ENCODE measurements at places on chromosomes 3 and 15.

DNA sequence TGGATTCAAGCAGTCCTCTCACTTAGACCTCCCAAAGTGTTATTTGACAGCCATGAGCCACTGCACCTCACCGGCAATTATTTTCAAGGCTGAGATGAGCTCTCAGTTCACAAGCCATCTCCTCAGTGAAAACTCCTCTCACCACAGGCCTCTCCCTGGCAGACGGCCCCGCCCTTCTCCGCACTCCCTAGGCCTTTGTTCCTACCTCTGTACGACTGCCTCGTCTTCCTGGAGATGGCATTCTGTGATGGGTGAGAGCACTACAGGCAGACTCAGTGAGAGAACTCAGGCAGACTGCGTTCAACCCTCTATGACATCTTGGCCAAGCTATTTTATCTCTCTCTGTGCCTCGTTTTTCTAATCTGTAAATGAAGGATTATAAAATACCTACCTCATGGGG lies 67.0 kb upstream of the TPM1 start:
- DNase-seq: no peak

- DNase-seq: no peak
These were observed 47.5 kb downstream of the RAB11A start for GRCh38 chr15:65916664-65917406.

GRCh38 chr15:57298204-57298603 lies 78.1 kb upstream of the CGNL1 start:
- no peak for DNase-seq

DNA sequence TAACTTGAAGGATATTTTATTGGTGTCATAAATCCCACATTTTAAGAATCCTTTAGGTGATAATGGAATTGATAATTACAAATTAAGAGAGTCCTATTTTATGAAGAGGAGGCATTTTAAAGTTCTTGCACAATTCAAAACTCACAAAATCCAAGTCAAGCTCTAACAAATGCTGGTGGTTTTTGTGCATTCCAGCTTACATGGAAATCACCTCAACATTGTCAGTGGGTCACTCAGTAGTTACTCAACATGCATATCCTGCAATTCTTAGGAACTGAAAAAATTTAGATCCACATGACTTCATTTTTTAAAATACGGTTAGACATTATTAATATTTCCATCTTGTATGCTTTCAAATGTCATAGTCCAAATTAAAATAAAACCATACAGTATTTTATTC lies 487.2 kb downstream of the CNTN3 start:
- no peak for DNase-seq

DNA sequence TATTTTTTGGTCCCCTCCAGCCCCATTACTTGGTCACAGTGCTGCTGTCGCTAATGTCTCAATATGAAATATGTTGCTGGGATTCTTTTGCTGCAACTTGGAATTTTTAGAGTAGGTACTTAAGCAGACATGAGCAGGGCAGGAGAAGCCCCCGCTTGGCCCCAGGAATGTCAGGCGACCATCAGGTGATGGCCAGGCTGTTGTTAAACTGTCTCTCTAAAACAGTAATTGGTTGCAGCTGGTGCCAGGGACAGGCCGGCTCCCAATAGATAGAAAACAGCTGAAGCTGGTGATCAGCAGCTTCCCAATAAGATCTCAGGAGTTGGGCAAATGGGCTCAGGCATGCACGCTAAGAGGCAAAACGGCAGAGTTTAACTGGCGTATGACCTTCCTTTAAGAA lies 329.9 kb upstream of the TBL1XR1 start:
- DNase-seq: no peak

GRCh38 chr3:171850320-171850959 lies 7.3 kb downstream of the TMEM212 start:
- no peak for DNase-seq

GRCh38 chr3:61813636-61814035 lies 252.3 kb downstream of the PTPRG start:
- no peak for DNase-seq

GRCh38 chr3:8001712-8002111 lies 499.9 kb upstream of the LMCD1 start:
- DNase-seq: no peak

- DNase-seq: no peak
These were observed 23.4 kb downstream of the SACM1L start for GRCh38 chr3:45712434-45713110.

DNA sequence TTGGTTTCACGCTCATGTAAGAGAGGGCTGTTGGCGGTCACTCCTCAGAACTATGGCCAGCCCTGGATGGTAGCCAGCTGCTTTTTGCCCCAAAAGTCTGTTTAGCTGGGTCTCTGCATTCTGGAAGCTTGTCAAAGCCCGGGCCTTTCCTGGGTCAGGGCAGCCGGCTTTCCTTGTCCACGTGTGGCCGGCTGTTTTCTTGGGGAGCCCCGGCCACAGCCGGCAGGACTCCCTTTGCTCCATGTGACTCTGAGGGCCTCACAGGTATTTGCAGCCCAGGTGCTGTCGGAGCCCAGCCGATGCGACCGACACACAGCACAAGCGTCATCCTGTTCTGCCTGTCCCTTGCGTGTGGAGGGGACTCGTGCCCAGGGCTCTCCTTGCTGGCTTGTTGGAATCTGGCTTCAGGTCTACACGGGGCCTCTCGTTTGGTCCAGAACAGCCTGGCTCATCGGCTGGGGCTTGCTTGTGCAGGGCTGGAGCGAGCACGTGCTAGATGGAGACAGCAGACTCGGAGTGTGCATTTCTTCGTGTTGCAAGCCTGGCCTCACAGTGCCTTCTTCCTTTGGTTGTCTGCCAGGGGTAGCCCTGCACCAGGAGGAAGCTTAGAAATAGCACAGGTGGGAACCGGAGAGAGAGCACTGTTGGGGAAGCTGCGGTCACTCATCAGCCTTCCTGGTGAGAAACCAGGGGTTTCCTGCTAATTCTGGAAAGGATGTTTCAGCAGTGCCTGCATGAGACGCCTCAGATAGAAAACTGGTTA lies 51.5 kb downstream of the PGPEP1L start:
- no peak for DNase-seq

GRCh38 chr3:83807511-83807910 lies 1151.3 kb upstream of the CADM2 start:
- DNase-seq: no peak

DNA sequence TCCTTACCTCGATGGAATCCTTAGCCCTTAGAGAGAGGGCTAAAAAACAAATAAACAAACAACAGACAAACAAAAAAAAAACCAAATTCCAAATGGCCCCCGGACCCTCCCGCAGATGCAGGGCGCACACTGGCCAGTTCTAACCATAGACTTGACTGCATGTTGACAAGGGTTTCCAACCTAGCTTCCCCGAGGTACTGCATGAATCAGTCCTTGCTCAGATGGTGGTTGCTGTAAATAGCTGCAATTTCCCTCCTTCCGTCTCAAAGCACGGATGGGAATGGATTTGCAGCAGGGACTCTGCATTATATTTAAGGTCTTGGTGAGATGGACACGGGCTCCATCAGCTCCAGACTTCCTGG lies 162.8 kb downstream of the CD47 start:
- no peak for DNase-seq

- DNase-seq: no peak
These were observed 746 bp upstream of the CD80 start for GRCh38 chr3:119560160-119560559.

DNA sequence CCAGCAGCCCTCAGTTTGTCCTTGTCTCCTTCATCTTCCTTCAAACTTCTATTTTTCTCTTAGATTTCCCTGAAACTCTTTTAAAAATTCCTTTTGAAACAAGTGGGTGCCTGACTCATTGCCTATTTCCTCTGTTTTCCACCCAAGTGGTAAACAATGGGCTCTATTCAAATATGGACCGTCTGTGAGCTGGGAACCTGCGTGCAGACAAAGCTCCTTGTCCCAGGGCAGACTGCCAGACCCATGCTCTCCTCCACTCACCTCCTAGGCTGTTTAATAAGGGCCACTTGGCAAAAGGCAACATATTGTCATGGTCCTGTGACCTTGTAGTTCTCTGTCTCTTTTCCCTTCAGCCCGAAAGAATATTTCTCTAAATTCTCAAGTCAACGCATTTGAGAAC lies 332.7 kb upstream of the THBS1 start:
- DNase-seq: no peak

DNA sequence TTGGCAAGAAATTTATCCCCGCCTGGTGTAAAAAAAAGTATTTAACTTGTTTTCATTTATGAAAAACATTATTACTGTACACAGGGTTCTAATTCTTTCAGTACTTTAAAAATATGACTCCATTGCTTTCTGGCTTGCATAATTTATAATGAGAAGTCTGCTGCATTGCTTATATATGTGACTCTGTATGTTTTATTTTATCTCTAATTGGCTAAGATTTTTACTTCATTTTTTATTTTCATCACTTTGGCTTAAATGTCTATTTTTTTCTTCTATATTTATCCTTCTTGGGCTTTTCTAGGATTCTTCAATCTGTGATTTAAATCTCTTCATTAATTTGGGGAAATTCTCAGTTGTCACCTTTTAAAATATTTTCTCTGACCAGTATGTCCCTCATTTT lies 636.6 kb upstream of the NR2F2 start:
- no peak for DNase-seq

GRCh38 chr15:101545548-101546505 lies 56.3 kb upstream of the PCSK6 start:
- DNase-seq: no peak

DNA sequence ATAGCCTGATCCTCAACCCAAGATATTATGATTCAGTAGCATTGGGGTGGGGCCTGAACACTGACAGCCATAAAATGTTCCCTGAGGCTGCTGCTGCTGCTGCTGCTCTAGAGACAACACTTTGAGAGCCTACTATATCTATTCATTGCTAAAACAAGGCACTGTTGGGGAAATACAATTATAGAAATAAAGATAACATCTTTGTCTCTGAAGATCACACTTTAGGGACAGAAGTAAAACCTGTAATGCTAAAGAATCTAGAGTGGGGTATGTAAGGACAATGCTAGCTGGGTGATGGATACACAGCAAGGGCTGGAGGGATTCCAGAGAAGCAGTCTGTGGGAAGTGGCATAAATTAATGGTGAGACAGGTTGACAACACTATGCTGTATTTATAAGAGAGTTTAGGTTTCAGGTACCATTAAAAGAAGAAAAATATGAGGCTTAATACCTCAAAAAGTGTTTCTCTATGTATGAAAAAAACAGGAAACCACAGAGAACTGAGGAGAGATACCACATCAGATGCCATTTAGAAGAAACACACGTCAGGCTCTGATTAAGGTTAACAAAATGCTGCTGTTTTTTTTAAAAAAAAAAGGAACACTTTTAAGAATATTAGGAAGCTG lies 115.9 kb downstream of the CBLB start:
- no peak for DNase-seq

DNA sequence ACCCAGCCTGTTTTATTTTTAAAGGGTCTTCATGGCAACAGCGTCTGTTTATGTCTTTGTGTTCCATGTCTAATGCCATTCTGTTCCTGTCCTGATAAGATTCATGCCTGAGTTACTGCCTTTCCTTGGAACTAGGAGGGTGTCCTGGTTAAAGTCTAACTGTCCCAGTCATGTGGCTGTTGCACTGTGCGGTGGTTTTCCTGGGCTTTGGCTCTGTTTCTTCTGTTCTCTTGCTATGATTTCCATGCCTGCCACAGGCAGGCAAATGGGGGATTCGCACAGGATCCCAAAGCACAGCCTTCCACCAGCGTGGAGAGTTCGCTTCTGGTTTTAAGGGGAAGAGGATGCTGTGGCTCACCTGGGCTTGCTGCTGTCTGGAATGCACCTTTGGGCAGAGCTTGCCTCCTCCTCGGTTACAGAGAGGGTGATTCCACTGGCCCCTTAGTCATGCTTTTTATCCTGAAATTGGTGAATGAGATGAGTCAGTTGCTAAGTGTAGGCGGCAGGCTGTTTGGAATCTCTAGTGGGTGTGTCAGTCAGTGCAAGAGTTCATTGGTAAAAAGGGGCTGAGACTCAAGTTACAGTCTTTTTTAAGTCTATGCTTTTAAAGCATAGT lies 86.8 kb downstream of the CCK start:
- no peak for DNase-seq

DNA sequence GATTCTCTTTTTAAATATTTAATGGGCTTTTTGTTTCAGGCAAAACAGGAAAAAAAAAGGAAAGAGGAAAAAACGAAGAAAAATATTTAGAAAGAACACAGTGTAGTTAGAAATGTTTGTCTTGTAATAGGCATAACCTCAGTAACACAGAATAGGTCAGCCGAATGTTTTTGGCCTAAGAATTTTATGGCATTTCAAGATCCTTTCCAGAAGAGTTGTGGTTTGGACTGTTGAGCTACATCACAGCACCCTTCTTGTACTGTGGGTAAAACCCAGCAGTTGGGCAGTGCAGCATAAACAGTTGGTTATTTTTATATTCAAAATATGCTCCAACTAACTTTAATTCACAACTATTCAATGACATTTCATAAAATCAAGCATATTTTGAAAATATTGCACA lies 474.4 kb upstream of the AGTR1 start:
- DNase-seq: no peak

DNA sequence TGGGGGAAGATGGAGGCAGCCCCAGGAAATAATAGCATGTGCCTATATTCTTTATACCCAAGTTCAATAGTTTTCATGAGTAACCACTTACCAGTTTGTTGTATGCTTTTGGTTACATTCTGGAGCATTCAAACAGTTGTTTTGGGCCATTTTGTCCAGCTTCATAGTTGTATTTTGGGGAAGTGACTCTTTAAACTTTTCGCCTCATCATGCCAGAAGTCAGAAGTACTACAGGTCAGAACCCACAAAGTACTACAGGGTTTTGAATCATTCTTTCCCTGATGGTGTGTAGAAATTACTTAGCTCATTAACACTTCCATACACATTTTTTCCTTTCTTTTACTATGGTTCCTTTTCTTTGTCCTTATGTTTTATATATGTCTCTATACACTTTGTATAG lies 210.6 kb downstream of the ARPP21 start:
- DNase-seq: no peak

DNA sequence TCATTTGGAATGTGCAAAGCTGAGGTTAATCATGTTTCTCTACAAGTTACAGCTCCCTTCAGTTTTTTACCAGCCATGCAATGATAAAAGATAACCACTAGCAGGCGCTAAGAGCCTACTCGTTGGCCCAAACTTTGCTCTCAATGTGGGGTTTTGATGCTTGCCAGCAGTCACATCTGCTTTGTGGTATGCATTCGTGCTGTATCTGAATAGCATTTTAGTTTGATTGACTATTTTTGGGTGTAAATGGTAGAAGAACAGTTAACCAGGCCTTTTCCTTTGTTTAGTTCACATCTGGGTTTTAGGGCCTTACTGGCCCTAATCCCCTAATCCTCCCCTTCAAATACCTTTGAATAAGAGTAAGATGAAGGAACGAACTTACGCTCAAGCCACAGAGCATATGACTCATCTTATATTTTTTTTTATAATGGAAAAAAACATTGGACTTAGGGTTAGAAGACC lies 4.4 kb upstream of the CLDN11 start:
- no peak for DNase-seq
